ELR (cell line): ENCODE measurements at places on chromosomes 12 and 14.
A peak's percentile ranks its signal among the peaks of the same experiment; 100 is the strongest.

GRCh38 chr14:78254911-78255461, 84.8 kb downstream of the NRXN3 start:
- DNase-seq, result peak; percentile 16

DNA sequence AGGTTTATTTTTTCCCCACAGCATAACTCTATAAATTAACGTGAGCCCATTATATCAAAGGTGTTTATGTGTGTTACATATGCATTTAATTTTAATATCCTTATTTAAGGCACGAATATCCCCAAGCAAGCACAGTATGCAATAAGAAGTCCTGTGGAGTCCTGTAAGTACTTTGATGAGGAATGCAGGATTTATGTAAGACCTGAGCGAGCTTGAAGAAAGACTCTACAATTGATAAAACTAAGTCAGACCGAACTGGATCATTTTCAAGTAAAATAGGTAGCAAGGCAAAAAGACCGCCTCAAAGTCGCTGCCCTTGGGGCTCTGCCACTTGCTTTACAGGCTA, 755 bp downstream of the SLC25A21 start:
- DNase-seq, result no peak

DNA sequence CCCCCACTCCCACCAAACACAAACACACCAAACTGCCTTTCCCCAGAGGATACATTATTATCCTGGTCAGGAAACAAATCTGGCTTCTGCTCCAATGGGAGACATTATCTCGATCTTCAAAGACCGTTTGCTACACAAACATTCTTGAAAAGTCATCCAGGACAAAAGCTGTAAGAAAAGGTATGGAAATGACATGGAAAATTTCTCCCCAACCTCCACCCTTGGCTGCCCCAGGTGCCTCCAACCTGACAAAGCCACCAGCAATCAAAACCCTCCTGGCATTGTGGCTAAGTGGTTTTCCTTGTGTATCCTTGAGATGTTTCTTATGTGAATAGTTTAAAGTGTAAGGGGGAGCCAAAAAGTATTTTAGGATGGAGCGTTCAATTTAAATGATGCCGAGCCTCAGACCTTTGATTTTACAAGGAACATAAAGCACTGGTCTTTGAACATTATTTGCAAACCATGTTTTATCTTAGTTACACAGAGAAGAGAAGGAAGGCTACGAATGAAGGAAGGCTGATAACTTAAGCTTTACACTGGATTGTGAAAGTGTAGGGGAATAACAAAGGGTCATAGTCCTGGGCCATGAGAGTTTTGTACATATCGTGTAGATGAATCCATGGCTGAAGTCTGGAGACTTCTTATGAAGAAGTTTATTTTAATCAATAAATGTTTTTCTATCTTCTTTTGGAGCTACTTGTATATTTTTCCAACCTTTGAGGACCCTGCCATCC, 418.9 kb upstream of the TMTC1 start:
- no peak for DNase-seq

- DNase-seq, result no peak
Measured at GRCh38 chr12:111359231-111359913, 9.5 kb downstream of the PHETA1 start.

DNA sequence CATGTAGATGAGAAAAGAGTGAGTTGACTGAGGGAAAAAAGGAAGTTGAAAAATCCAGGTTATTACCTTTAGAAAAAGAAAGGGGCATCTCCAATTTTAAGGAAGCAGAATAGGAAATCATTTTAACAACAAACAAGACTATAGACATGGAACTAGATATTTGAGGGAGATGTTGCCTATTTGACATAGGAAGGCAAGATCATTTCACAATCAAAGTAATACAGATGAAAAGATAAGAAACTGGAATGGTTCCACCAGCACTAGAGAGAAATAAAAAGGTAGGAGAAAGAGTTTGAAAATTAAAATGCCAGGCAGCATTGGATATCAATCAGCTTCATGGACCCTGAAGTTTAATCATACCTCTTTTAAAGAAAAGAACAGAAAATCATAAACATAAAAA, 881.0 kb upstream of the MGAT4C start:
- DNase-seq, result no peak

- peak; percentile 88 for DNase-seq
Measured at GRCh38 chr14:37195327-37195726, 2.4 kb upstream of the MIPOL1 start.

DNA sequence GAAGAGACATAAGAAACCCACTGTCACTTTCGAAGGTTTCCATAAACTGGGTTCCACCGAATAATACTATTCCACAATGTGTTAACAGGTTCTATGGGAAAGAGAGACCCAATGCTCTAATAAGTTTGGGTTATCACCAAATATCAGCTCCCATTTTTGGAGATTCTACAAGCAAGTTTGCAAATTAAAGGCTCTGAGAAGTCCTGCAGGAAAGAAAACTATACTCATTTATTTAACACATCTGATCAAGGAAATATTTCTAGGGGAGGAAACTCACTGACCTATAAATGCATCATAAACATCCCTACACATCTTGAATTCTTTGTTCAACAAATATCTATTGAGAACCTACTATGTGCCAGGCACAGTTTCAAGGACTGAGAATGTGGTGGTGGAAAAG, 161.4 kb downstream of the KSR2 start:
- DNase-seq, result no peak

DNA sequence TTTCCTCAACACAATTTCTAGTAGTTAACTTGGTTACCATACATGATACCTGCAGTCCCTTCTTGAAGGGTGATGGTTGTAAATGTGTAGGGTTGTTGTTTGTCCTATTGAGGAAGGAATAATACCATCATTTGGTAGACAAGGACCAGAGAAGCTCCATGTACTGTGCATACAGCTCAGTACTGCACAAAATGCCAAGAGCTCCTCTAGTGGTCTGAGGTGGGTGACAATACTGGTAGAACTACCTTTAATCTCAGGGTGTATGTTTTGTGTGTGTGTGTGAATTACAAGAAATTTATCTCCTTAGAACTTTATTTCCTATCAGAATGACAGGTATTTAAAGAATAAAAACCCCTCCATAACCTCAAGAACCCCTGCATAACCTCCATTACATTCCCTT, 575.3 kb downstream of the TMTC2 start:
- DNase-seq, result no peak
